ENCODE measurements at places on chromosomes 12 and 14. TPM values are rescaled to one million over a fixed set of nuclear protein-coding genes. Genes with fewer than 3 reads are reported as not detected.

GRCh38 chr12:62744551-62744950, 190.4 kb downstream of the PPM1H start:
- no peak for DNase-seq

BRMS1L gene
- 2.8 TPM for total RNA-seq

SDR9C7 gene
- not detected for total RNA-seq

DEGS2 gene
- total RNA-seq = 0.93 TPM
